ENCODE measurements at places on chromosomes 4 and X.
A peak's percentile ranks its signal among the peaks of the same experiment; 100 is the strongest.

DNA sequence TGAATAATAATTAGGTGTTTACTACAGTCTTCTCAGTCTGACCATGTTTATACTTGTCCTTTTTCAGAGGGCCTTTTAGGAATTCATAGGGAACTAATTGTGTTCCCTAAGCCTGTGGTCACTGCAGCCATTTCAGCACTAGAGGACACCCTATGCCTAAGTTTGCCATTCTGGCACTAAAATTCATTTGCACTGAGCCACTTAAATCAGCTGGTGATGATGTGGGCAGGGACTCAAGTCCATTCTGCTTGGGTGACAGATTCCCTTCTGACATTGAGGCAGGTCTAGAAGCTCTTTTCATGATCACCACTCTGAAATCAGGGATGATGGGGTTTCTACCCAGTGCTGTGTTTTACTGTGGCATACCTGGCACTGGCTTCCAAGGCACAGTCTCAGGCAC lies 1178.9 kb upstream of the DIAPH2 start:
- DNase-seq = no peak

DNA sequence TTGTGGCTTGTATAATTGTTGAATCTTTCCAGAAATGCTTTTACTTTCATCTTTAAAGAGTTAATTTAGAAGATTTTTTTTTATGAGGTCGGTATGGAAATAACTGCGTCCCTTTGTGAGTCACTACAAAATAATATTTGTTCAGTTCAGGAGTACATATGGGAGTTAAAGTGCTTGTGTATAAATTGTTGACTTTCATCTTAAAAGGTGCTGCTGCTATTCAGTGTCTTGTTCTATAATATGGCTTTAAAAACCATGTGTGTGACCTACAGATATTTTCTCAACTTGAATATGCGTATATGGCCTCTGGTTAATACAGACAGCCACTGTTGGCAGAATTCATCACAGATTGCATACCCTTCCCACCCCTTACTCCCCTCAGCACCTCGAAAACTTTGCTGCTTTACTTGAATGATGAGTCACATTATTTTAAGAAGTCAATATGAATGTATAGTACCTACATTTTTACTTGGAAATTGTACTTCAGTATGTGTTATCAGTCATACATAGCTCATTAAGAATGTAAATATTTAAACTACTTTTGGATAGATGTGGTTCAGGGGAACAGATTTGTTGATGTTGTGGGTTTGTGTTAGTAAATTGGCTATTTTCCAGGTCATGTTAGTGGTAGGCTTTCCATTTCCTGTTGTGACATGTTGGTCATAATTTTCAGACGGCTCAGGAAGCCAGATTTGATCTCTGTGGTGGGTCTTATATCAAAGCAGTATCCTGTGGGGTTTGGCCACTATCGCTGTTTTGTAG lies 1.5 kb downstream of the CLCN3 start:
- peak; percentile 92 for DNase-seq

- DNase-seq = no peak
Observed at GRCh38 chrX:54449929-54450328, 9.7 kb downstream of the TSR2 start.

GRCh38 chr4:99968330-99968729 lies 18.3 kb upstream of the H2AZ1 start:
- no peak for DNase-seq

GRCh38 chr4:96379524-96379923 lies 539.6 kb downstream of the PDHA2 start:
- no peak for DNase-seq

DNA sequence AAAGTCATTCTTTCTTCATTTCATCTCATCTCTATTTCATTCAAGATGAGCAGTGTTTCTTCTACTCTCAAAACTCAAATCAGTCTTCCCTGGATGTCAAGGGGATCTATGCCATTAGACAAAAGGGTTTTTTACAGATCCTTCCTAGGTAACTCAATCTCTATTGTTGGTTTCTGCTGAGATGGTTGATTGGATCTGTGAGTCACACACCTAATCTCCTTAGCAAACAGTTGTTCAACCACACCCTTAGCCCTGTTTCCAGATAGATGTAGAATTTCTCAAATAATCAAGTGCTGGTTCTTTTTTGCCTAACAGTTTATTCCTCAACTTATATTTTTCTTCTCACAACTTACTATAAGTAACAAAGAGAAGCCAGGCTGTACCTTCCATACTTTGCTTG lies 200.5 kb downstream of the KDR start:
- DNase-seq = no peak

- DNase-seq = peak; percentile 53
Observed at GRCh38 chr4:3767570-3768288, 1.5 kb downstream of the ADRA2C start.

GRCh38 chr4:53156896-53157295 lies 209.0 kb downstream of the SCFD2 start:
- DNase-seq = no peak

GRCh38 chr4:143514497-143514896 lies 995 bp downstream of the SMARCA5 start:
- peak; percentile 86 for DNase-seq

- no peak for DNase-seq
Observed at GRCh38 chr4:76717431-76717830, 180.5 kb downstream of the SOWAHB start.

DNA sequence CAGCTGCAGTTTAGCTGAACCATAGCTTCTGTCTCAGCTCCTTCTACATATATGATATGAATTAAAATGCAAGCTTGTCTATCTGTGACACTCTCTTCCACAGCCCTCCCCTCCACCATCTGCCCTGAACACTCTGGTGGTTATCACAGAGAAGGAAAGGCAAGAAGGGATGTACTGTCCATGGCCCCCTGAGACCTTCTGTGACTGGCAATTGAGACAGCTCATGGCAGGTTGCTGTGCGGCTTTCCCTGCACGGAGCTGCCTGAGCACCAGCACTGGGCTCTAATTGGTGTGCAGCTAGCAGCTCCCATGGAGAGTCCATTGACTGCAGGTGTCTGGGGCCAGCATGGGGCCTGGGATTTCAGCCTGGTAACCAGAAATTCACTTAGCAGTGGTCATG lies 109.8 kb upstream of the ANXA3 start:
- DNase-seq = no peak

GRCh38 chrX:154809939-154810665 lies 4.8 kb upstream of the MPP1 start:
- no peak for DNase-seq

DNA sequence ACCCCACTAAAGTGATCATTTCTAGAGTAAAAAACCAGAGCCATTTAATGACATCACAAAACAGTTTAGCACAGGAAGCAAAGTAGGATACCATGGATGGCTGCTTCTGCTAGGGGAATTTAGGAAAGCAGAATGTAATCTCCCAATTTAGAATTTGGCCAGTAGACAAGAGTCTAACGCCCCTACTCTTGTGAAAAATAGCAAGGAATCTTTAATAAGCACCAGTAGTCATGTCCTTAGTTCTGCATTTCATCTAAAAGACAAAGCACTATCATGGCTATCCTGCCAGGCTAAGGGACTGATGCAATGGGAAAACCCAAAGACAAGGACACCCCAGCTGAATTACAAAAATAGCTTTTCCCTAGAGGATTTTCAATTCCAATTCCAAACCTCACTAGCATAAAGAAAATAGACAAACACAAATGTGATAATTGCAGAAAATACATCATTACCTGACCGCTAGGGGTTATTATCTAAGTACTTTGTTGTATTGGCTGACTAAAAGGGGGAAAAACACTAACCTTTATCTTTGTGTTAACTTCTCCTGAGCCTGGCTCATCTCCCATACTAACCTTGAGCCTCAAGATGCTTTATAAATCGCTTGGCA lies 2.6 kb upstream of the AMMECR1 start:
- no peak for DNase-seq

- no peak for DNase-seq
Observed at GRCh38 chr4:158129694-158130093, 43.1 kb downstream of the GASK1B start.
